Smooth muscle cell of the coronary artery (primary cell): ENCODE measurements at places on chromosomes 2 and 18. TPM values are rescaled to one million over a fixed set of nuclear protein-coding genes. Genes with fewer than 3 reads are reported as not detected.

GCG gene
- total RNA-seq, result not detected in 2 replicates

CARF gene
- total RNA-seq, result 3.2 and 4.6 TPM in 2 replicates

ZNF532 gene
- 39.8 and 44.5 TPM in 2 replicates for total RNA-seq

ACSL3 gene
- 23.9 and 117 TPM in 2 replicates for total RNA-seq

LCT gene
- total RNA-seq, result under 0.01 TPM in 1 of 2 replicates, not detected in the other

CHRND gene
- total RNA-seq, result not detected in 2 replicates

ARHGAP15 gene
- not detected in 2 replicates for total RNA-seq

PARD6G gene
- total RNA-seq, result 0.75 and 2.3 TPM in 2 replicates

OR6B2 gene
- total RNA-seq, result not detected in 2 replicates

IER3IP1 gene
- total RNA-seq, result 20.6 and 55.1 TPM in 2 replicates

FEZ2 gene
- total RNA-seq, result 40.4 and 51.5 TPM in 2 replicates

NR4A2 gene
- 0.08 TPM in 1 of 2 replicates, not detected in the other for total RNA-seq

CFLAR gene
- total RNA-seq, result 56.9 and 112 TPM in 2 replicates

CENPA gene
- 0.47 and 2.9 TPM in 2 replicates for total RNA-seq

REG3G gene
- not detected in 2 replicates for total RNA-seq

SPRED2 gene
- 4.6 and 5.1 TPM in 2 replicates for total RNA-seq

CAPN13 gene
- not detected in 2 replicates for total RNA-seq

KCNE4 gene
- total RNA-seq, result 0.38 and 15.8 TPM in 2 replicates

SPP2 gene
- not detected in 2 replicates for total RNA-seq

SFT2D3 gene
- 1.6 and 4.2 TPM in 2 replicates for total RNA-seq
